ENCODE measurements at places on chromosomes 4 and X.

DNA sequence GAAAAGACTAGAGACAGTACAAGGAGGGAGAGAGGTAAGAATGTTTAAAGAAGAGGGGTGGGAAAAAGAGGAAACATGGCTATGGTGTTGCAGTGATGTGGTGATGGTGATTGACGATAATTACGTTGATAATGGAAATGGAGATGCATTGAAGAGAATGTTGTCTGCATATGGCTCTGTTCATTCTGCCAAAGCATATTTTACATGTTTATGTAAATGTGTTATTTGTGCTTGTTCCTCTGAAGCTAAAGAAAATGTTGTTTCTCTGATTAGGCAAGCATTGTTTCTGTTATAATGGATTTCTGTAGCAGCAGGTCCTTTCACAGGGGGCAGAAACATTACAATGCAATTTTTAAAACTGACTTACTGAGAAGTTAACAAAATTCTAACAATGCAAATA lies 958.8 kb downstream of the CCSER1 start:
- no peak for DNase-seq

- no peak for DNase-seq
These were observed 2.0 kb downstream of the CPE start for GRCh38 chr4:165380805-165381204.

- DNase-seq = no peak
These were observed 2.9 kb upstream of the NSD2 start for GRCh38 chr4:1868293-1868692.

- no peak for DNase-seq
These were observed 25.6 kb upstream of the MTM1 start for GRCh38 chrX:150542846-150543229.

DNA sequence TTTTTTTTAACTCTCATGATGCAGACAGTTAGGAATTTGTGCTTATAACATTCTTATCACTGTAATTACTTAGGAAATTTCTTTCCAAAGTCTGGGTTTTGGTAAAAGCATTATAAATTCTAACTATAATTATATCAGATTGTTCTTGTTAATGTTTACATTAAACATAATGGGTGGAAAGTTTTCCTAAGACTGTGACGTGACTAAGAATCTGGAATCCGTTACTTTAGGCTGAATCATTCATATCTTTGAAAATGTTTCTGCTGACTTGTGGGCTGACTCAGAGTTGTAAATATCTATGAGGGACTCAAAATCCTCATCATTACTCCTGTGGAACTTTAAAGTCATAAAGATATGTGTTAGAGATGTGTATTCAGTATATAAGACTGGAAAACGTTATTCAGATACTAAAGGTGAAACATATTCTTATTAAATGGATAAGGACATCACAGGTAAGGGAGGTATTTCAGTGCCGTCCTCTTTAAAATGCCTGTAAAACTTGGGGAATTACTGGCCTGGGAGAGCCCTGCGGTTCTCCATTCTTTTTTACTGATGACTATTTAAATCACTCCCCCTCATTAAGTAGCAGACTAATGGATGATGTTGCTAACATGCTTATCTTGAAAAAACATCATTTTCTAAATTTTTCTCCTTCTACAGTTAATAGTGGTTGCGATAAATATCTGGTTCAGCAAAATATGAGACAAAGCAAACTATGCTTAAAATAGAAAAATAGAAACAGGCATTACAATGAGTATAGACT lies 159.0 kb downstream of the DCLK2 start:
- no peak for DNase-seq

Measured in germinal center (tissue), 1 donor.